COLO829 (cell line): ENCODE measurements at places on chromosomes 7 and 10.

DNA sequence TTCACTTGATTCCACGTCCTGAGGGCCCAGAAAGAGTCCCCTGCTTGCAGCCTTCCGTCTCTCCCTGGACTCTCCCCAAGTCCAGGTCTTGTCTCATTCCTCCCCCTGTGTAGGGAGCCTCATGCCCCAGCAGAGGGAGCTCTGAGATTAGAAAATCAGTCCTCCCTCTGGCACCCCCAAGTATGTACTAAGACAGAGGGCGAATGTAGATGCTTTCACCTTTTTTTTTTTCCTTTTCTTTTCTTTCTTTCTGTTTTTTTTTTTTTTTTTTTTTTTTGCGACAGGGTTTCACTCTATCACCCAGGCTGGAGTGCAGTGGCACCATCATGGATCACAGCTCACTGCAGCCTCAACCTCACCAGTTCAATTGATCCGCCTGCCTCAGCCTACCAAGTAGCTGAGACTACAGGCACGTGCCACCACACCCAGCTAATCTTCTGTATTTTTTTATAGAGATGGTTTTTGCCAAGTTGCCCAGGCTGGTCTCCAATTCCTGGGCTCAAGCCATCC, 10.3 kb downstream of the SFXN3 start:
- peak; percentile 61 for DNase-seq

DNA sequence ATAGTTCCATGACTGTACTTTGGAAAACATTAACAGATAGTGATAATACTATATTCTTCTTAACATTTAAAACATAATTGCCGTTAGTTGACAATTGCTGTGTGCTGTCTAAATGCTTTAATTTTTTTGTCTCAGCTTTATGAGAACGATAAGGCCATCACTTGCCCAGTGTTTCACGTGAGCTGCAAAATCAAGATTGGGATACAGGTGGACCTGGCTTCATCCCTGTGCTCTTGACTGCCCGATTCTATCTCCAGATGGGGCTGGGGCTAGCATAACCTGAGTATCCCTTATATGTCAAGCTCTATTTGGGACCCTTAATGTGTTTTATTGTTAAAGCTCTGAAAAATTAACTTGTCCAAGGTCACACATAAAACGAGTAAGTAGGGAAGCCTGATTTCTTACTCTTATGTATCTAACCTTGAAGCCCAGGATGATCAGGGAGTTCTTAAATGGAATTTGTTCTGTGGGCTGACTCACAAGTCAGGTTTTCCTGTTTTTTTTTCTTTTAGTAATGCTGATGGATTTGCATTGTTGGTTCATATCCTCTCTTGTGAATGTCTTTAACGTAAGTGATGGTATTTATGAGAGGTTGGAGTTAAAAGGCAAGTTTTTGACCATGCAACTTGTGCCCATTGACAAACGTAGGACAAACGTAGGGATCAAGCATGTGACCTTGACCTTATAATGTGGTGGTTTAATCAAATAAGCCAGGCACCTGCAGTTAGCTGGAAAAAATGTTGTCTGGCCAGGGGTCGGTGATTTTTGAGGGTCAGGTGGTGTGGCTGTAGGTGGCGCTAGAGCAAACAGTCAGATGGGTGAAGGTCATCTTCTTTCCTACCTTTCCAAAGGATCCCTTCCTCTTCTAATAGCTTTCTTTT, 3.6 kb downstream of the PRKAR2B start:
- no peak for DNase-seq

- DNase-seq, result no peak
These were observed 29.4 kb upstream of the ATOH7 start for GRCh38 chr10:68261132-68261856.

GRCh38 chr10:129393812-129394211, 73.2 kb upstream of the MGMT start:
- DNase-seq, result no peak

GRCh38 chr7:41777894-41778596, 75.2 kb upstream of the INHBA start:
- no peak for DNase-seq

DNA sequence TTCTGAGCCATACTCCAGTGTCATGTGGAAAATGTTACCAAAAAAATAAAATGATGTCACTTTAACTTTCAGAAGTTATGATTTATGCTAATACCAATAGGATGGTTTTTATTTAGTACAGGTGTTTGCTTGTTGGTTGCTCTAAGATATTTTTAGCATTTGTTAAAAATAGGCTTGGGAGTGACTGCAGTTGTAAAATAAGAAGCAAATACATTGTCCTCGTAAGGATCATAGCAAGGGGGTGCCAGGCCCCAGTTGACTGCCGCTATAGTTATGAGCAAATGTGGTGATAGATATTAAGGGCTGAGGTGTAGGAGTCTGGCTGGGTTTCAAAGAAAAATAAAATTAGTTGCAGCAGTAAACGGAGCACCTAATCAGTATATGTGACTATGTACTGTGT, 354.4 kb upstream of the BMPER start:
- no peak for DNase-seq

- no peak for DNase-seq
These were observed 712.5 kb upstream of the ANKRD30A start for GRCh38 chr10:36412942-36413341.

GRCh38 chr10:50740293-50740648, 535 bp downstream of the ASAH2B start:
- DNase-seq, result peak; percentile 0

- DNase-seq, result peak; percentile 2
These were observed 1.2 kb downstream of the MARCHF5 start for GRCh38 chr10:92291921-92292845.

DNA sequence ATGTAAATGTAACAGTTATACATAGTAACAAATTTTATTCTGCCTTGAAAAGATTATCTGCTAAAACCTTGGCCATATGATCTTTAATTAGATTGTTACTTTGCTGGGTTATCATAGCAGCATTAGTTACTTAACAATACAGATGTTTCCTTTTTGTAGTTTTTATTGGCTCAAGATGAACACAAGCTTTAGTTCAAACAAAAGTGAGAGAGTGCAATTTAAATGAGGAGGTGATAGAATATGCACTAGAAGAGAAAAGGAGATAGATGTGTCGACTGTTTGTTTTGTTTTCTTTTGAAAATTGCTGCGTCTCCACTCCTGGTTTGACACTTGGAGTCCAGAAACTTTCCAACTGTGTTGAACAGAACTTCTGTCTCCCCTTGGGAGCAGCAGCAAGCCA, 91.4 kb upstream of the CAV2 start:
- DNase-seq, result no peak

DNA sequence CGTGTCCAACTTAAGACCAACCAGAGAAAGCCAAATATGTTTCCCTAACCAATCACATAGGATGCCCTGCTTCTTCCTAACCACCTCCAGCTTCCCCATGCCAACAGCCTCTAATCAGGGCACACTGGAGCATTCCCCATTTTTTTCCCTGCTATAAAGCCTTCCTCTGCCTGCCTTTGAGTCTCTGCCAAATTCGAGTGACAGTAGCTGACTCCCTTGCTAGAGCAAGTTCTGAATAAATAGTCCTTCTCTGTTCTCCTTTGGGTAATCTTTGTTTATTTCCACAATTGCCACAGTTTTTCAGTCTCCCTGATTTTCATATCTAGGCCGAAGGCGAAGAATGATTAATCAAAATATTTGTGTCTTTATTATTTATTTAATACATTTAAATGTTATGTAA, 96.7 kb downstream of the ANLN start:
- DNase-seq, result no peak

GRCh38 chr7:33287738-33288137, 158.4 kb downstream of the BBS9 start:
- DNase-seq, result no peak

DNA sequence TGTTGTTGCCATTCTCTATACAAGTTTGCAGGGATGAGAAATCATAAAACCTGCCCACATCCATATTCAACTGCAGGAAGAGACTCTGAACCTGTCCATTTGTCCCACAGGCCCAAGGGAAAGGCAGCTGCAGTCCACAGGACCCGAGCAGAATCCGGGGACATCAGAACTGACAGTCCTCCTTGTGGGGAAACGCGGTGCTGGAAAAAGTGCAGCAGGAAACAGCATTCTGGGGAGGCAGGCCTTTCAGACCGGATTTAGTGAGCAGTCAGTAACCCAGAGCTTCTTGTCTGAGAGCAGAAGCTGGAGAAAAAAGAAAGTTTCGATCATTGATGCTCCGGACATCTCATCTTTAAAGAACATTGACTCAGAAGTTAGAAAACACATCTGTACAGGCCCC, 23.5 kb downstream of the GIMAP8 start:
- DNase-seq, result no peak

- DNase-seq, result peak; percentile 28
These were observed 82.7 kb downstream of the FAM204A start for GRCh38 chr10:118259288-118259906.

DNA sequence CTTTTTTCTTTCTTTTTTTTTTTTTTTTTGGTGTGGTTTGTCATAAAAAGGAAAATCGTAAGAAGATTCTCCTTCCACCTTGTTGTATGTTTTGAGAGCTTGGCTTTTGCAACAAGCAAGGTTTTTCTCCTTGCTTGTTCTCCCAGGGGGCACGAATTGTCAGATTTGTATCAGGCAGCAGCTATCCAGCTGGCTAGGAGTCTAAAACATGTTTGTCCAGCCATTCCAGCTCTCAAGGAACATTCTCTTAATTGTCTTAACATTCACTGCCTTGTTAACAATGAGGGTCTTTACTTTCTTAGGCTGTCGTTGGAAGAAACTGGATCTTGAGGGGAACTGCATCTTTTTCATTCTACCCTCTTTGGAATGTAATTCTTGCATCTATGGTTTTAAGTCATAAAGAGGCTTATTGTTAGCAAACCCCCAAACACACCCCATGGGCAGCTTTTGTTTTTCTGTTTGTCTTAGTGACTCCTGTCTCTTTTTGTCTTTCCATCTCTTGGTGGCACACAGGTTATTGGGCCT, 14.6 kb downstream of the SHTN1 start:
- DNase-seq, result no peak

GRCh38 chr10:110843031-110843430, 28.7 kb upstream of the PDCD4 start:
- DNase-seq, result no peak

- DNase-seq, result no peak
These were observed 39.1 kb downstream of the SIRT1 start for GRCh38 chr10:67923551-67923950.

GRCh38 chr7:135648235-135648634, 14.1 kb upstream of the STMP1 start:
- no peak for DNase-seq

- no peak for DNase-seq
These were observed 7.5 kb downstream of the NOS3 start for GRCh38 chr7:150998341-150998740.

DNA sequence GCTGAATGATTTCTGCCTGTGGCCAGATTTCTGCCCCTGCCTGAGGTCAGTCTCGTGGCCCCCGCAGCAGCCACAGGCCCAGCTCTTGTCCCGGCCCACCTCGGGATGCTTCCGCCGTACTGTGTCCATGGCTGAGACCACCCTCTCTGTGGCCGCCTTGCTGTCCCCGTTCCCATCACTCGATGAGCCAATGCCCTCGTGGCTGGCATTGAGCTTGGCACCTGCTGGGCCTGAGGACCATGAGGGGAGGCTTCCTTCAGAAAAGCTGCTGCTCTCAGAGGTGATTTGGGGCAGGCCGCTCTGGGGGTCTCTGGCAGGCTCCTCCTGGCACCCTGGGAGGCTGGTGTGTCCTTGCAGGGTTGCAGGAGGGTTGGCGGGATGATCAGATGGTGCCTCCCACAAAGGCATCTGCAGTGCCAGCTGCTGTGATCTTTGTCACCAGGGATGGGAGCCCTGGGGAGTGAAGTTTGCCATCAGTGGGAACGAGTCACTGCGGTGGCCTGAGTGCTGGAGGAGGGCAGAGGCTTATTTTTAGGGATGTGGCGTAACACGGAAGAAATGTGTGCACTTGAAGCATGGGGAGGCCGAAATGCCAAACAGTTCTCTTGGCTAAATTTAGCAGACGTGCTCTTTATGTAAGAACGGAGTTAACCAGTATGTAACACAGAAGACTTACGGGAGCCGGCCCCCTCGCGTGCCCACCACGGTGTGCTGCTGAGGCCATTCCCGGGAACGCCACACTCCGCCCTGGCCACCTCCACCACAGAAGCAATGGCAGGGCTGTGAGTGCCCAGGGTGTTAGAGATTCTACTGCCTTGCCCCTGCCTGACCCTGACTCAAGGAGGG, 47.7 kb downstream of the VIPR2 start:
- no peak for DNase-seq

- no peak for DNase-seq
These were observed 2.6 kb downstream of the ANKRD2 start for GRCh38 chr10:97575127-97575668.

GRCh38 chr10:13706604-13707003, 119.8 kb downstream of the PRPF18 start:
- DNase-seq, result no peak

GRCh38 chr10:81116990-81117389, 579.3 kb downstream of the SH2D4B start:
- no peak for DNase-seq

- DNase-seq, result no peak
These were observed 854.2 kb upstream of the AUTS2 start for GRCh38 chr7:68744036-68744435.

GRCh38 chr7:115812794-115813193, 217.8 kb downstream of the TFEC start:
- DNase-seq, result no peak

- DNase-seq, result no peak
These were observed 28.3 kb upstream of the UCMA start for GRCh38 chr10:13262433-13262832.

GRCh38 chr7:39637400-39637799, 14.0 kb downstream of the RALA start:
- DNase-seq, result no peak

DNA sequence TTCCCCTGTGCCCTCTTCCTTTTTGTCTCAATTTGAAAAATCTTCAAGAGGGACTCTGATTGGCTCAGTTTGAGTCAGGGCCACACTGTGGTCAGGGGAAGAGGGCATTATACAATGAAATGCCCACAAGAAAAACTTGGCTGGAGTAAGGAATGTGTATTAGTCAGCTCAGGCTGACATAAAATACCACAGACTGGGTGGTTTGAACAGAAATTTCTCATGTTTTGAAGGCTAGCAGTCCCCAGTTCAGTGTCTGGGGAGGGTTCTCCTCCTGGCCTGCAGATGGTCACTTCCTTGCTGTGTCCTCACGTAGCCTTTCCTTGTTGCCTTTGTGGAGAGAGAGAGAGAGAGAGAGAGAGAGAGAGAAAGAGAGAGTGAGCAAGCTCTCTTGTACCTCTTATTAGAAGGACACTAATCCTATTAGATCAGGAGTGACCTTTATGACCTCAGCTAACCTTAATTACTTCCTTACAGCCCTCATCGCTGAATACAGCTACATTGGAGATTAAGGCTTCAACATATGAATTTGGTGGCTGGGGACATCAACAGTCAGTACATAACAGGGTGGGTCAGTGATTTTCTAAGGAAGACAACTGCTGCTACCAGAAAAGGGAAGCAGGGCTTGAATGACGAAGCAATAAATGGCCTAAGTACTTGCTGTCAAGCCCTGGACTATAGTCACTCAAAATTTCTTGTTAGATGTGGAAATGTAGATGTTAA, 25.8 kb upstream of the FAM13C start:
- peak; percentile 27 for DNase-seq

DNA sequence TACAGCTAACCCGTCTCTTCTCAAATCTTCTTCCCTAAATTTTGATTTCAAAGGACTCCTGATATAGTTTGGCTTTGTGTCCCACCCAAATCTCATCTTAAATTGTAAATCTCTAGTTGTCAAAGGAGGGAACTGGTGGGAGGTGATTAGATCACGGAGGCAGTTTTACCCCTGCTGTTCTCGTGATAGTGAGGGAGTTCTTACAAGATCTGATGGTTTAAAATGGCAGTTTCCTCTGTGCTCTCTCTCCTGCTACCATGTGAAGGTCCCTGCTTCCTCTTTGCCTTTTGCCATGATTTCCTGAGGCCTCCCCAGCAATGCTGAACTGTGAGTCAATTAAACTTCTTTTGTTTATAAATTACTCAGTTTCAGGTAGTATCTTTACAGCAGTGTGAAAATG, 269.3 kb downstream of the POLR1F start:
- no peak for DNase-seq
